Left ventricle myocardium inferior (tissue), 1 donor: ENCODE measurements at places on chromosomes 3 and 15.
A peak's percentile ranks its signal among the peaks of the same experiment; 100 is the strongest.

DNA sequence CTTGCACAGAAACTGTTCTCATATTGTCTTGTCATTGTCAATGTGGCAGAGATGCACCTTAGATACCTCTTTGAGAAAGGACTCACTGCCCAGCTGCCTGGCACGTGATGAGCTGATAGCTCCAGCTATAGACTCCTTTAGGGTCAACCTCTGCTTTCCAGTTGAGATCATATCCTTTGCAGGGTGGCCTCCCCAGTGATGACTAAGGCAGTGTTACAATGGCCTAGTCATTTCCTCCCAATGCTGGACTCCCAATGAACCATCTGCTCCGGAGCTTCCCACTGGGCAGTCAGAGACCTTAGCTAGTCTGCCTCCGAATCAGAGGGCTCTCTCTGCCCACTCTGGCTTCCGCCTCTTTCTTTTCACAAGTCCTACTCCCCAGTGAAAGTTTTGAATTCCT, 79.5 kb downstream of the CHRD start:
- no peak for DNase-seq
- H3K4me3 ChIP-seq: no peak overlapping the region
- peaks cover 16% of the 10 kb centered on the region for H3K27me3 ChIP-seq
- no peaks in the 10 kb centered on the region for H3K36me3 ChIP-seq
- no peaks in the 10 kb centered on the region for H3K4me1 ChIP-seq
- H3K27ac ChIP-seq: no peak overlapping the region

DNA sequence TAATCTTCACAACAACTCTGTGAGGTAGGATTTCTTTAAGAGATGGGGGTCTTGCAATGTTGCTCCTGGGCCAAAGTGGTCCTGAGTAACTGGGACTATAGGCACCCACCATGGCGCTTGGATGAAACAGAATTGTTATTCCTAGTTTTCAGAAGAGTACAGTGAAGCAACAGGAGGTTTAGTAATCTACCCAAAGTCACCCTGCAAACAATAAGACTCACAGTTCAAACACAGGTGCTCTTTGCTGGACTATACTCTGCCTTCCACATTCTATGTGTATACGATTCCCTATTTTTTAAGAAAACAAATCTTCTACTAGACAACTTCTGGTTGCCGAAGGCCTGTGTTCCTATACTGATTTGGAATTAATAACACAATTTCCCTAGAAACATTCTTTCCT, 8.1 kb downstream of the C3orf70 start:
- no peak overlapping the region for H3K27ac ChIP-seq
- no peaks in the 10 kb centered on the region for H3K36me3 ChIP-seq
- peaks cover 26% of the 10 kb centered on the region for H3K27me3 ChIP-seq
- DNase-seq: no peak

DNA sequence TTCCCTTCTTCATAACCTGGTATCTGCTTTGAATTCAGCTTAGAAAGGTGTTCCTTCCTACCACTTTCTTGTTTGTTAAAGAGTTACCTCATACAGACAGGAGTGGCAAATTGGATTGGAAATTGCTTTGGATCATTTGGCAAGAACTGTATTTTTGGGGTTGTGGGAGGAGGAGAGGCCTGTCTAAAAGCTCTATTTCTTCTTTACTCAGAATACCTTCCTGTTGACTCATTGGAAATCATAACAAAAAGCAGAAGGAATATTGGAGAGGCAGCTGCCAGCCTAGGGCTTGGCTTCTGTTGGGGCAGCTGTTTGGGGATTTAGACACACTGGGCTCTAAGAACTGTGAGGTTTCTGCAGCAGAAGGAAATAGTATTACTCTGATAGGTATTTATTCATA, 14.2 kb downstream of the IQGAP1 start:
- H3K4me1 ChIP-seq: peaks cover 92% of the 10 kb centered on the region
- no peaks in the 10 kb centered on the region for H3K27me3 ChIP-seq
- peak overlapping the region; percentile 84 for H3K27ac ChIP-seq
- DNase-seq: no peak
- H3K4me3 ChIP-seq: no peak overlapping the region

DNA sequence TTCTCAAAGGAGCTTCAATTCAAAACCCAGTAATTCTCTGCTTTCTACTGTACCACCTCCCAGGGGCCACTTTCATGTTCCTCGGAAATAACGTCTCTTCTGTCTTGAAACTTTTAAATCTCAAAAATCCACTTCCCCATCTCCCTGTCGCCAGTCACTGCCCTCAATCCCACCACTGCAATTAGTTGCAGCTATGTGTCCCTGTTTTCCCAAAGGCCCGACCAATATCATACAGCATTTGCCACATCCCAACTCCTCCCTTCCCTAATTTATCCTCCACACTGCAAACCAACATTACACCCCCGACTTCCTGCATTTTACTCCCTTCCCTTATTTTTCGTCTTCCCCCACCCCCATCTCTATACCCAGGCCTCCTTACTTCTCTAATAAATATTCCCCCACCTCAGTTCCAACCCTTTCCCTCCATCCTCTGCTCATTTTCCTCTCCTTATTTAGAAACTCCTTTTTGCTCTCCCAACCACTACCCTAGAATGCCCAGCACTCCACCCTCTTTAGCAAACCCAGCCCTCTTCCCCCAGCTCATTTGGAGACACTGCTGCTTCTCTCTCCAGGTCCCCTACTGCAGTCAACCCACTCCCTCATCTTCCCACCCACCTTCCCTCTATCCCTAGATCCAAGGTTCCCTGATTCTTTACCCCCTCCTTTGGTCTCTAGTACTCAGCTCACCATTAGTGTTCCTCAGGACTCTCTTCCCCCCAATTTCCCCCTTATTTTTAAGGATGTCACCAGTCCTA, 1.1 kb downstream of the NPTN start:
- peaks cover 68% of the 10 kb centered on the region for H3K4me1 ChIP-seq
- no peaks in the 10 kb centered on the region for H3K27me3 ChIP-seq
- H3K36me3 ChIP-seq: no peaks in the 10 kb centered on the region
- H3K27ac ChIP-seq: peak overlapping the region; percentile 97

- H3K4me3 ChIP-seq: no peak overlapping the region
- H3K27ac ChIP-seq: no peak overlapping the region
- peaks cover 18% of the 10 kb centered on the region for H3K4me1 ChIP-seq
- DNase-seq: no peak
Measured at GRCh38 chr3:36741285-36741684, 23.1 kb downstream of the DCLK3 start.

GRCh38 chr3:140434261-140434905, 243.5 kb upstream of the TRIM42 start:
- no peak overlapping the region for H3K4me3 ChIP-seq
- no peaks in the 10 kb centered on the region for H3K36me3 ChIP-seq
- peaks cover 5% of the 10 kb centered on the region for H3K27me3 ChIP-seq
- no peak overlapping the region for H3K27ac ChIP-seq
- DNase-seq: no peak

DNA sequence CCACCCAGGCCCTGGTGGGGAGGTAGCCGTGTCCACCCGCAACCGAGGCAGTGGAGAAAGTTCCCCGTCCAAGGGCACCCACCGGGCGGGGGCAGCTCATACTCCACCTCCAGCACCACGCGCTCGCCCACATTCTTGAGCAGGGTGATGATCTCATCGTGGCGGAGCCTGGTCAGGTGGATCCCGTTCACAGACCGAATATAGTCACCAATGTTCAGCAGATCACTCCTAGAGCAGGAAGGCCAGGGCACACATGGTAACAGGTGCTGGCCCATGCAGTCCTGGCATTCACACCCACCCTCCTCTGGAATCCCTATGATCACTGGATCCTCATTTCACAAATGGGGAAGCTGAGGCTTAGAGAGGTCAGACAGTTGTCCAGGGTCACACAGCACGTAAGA, 15.8 kb downstream of the GRIP2 start:
- H3K27me3 ChIP-seq: no peaks in the 10 kb centered on the region
- peaks cover 8% of the 10 kb centered on the region for H3K36me3 ChIP-seq
- peak overlapping the region; percentile 93 for H3K27ac ChIP-seq
- DNase-seq: peak; percentile 74

GRCh38 chr3:196225763-196226364, 9.5 kb downstream of the SLC51A start:
- no peak overlapping the region for H3K4me3 ChIP-seq
- H3K4me1 ChIP-seq: peaks cover 17% of the 10 kb centered on the region
- H3K27me3 ChIP-seq: no peaks in the 10 kb centered on the region
- no peak overlapping the region for H3K27ac ChIP-seq

DNA sequence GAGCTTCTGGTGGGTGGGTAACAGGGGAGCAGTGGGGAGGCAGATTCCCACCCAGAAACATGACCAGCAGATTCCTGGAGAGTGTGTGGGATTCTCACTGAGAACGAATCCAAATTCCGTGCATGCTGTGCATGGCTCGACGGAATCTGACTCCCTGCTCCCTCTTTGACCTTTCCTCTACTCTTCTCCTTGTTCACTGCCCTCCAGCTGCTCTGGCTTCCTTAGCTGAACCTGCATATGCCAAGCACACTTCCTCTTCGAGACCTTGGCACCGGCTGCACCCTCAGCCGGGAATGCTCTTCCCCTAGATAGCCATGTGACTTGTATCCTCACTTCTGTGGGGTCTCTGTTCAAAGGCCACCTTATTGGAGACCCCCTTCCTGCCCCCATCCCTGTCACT, 6.3 kb downstream of the INSYN1 start:
- H3K4me3 ChIP-seq: no peak overlapping the region
- no peak for DNase-seq
- H3K27me3 ChIP-seq: peaks cover 18% of the 10 kb centered on the region
- no peaks in the 10 kb centered on the region for H3K36me3 ChIP-seq

DNA sequence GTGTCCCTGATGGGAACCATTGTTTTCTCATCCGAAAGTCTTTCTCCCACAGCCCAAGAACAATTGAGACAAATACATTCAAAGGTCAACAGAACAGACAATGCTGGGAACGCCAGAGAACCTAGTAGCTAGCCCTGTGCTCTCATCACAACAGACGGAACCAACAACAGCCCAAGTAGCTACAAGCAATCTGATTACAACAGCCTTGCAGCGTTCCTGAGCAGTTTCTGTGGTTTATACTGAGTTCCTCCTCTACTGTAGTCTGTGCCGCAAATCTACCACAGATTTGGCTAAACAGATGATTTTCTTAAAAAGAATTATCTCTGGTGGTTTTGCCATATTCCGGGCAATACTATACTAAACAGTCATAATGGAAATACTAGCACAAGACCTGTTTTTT, 435.6 kb downstream of the MECOM start:
- peak overlapping the region; percentile 67 for H3K27ac ChIP-seq
- peaks cover 23% of the 10 kb centered on the region for H3K4me1 ChIP-seq
- DNase-seq: no peak
- H3K36me3 ChIP-seq: no peaks in the 10 kb centered on the region
- H3K4me3 ChIP-seq: peak overlapping the region; percentile 22

DNA sequence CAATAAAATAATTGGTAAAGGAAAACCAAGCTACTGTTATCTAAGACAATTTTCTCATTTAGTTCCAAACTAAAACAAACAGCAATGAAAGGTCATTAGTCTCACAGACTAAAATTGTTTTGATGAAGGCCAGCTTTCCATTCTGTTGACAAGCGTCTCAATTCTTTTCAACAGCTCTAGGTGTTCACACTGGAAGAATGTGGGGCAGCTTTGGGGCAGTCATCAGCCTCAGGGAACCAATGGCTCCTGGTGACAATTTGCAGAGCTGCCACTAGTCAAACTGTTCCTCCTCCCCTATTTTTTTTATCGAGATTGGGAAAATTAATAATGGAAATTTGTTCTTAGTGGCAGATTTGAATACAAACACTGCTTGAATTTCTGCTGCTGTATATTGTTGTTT, 104.2 kb downstream of the MEIS2 start:
- H3K27ac ChIP-seq: peak overlapping the region; percentile 72
- peaks cover 3% of the 10 kb centered on the region for H3K36me3 ChIP-seq
- DNase-seq: no peak
- H3K27me3 ChIP-seq: no peaks in the 10 kb centered on the region
- no peak overlapping the region for H3K4me3 ChIP-seq

DNA sequence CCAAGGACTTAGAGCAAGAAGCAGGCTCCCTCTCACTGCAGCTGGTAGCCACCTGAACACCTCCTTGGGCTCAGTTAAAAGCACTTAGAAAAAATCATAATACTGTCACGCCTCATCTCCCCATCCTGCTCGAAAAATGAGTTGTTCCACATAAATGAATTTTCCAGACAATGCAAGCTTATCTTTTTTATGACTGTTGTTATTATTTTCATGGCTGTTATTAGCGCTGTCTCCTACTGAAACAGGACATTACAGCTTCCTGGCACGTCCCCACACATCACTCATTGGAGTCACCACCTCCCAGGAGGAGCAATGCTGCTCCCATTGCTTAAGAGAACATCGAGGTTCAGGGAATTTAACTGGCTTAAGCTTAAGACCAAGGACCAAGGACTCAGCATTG, 26.5 kb downstream of the CCDC33 start:
- no peak overlapping the region for H3K4me3 ChIP-seq
- DNase-seq: no peak
- H3K4me1 ChIP-seq: peaks cover 7% of the 10 kb centered on the region
- H3K27me3 ChIP-seq: peaks cover 92% of the 10 kb centered on the region
- H3K36me3 ChIP-seq: no peaks in the 10 kb centered on the region
- no peak overlapping the region for H3K27ac ChIP-seq

DNA sequence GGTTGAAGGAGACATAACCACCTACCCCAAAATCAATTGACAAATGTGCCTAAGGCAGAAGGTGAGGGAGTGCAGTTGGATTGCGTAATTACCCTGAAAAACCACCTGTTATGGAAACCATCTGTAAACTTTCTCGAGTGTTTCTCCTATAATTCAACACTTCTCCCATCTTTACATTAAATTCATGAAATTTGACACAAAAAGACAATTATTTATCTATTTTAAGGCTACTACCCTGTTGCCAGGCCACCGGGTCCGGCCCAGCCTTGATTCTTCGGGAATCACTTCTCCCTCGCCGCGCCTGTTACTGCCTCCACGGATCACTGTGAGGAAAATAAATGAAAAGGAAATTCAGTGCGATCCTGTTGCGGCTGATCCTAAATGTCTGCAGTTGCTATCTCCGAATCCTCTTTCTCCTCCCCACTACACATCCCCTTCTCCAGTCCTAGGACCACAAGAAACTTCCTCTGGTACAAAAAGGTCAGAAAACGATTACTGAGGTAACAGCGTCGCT, 646 bp downstream of the IQCB1 start:
- peaks cover 9% of the 10 kb centered on the region for H3K36me3 ChIP-seq
- DNase-seq: no peak
- peaks cover 28% of the 10 kb centered on the region for H3K4me1 ChIP-seq
- peak overlapping the region; percentile 84 for H3K4me3 ChIP-seq

GRCh38 chr15:79248183-79248582, 34.3 kb upstream of the ANKRD34C start:
- H3K27ac ChIP-seq: no peak overlapping the region
- peaks cover 12% of the 10 kb centered on the region for H3K4me1 ChIP-seq
- H3K4me3 ChIP-seq: no peak overlapping the region
- no peak for DNase-seq
- H3K27me3 ChIP-seq: no peaks in the 10 kb centered on the region

GRCh38 chr3:112745567-112746248, 101.0 kb downstream of the CD200R1L start:
- H3K27ac ChIP-seq: no peak overlapping the region
- no peak overlapping the region for H3K4me3 ChIP-seq
- no peaks in the 10 kb centered on the region for H3K36me3 ChIP-seq
- no peaks in the 10 kb centered on the region for H3K27me3 ChIP-seq
- DNase-seq: no peak

DNA sequence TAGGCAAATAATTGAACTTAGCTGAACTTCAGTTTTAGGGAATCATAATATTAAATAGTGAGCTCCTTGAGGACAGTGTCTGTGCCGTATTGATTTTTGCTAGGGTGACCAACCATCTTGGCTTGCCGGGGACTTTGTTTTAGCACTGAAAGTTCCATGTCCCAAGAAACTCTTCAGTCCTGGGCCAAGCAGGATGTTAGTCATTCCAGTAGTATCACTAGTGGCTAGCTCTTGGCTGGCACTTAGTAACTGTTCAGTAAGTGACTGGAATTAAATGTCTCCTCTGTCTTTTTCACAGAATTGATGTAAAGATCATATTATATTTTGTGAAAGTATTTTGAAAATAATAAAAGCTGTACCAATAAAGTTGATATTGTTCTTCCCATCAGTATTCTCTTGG, 42.3 kb downstream of the RSRC1 start:
- H3K27me3 ChIP-seq: no peaks in the 10 kb centered on the region
- H3K36me3 ChIP-seq: peaks cover 2% of the 10 kb centered on the region
- no peak overlapping the region for H3K4me3 ChIP-seq
- no peak overlapping the region for H3K27ac ChIP-seq
